ENCODE measurements at places on chromosomes 13 and 19. TPM values are rescaled to one million over a fixed set of nuclear protein-coding genes. Genes with fewer than 3 reads are reported as not detected.

LMTK3 gene
- 8.3 TPM for total RNA-seq

ATP4A gene
- not detected for total RNA-seq

PPM1N gene
- total RNA-seq = 4.7 TPM

THAP8 gene
- total RNA-seq = 0.95 TPM

- no peaks in the 10 kb centered on the region for H3K27me3 ChIP-seq
- H3K36me3 ChIP-seq = no peaks in the 10 kb centered on the region
- peak overlapping the region; percentile 11 for H3K4me3 ChIP-seq
- DNase-seq = peak; percentile 3
- H3K27ac ChIP-seq = no peak overlapping the region
These were observed 5.6 kb downstream of the ZAR1L start for GRCh38 chr13:32309312-32310133.

DNA sequence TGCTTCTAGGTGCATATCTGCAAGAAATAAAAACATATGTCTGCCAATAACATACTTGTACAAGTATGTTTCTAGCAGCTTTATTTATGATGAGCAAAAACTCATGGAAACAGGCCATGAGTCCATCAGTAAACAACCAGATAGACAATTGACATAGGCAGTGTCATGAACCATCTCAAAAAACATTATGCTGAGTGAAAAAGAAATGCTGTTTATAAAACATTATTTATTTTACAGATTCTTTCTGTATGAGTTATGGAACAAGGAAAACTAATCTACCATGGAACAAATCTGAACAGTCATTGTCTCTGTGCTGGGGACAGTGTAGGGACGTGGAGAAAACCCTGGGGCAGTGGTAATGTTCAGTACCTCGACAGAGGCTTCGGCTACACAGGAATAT, 283.9 kb downstream of the UQCRFS1 start:
- no peak for DNase-seq
- no peaks in the 10 kb centered on the region for H3K36me3 ChIP-seq
- no peaks in the 10 kb centered on the region for H3K4me1 ChIP-seq
- no peak overlapping the region for H3K4me3 ChIP-seq
- H3K27me3 ChIP-seq = no peaks in the 10 kb centered on the region

DNA sequence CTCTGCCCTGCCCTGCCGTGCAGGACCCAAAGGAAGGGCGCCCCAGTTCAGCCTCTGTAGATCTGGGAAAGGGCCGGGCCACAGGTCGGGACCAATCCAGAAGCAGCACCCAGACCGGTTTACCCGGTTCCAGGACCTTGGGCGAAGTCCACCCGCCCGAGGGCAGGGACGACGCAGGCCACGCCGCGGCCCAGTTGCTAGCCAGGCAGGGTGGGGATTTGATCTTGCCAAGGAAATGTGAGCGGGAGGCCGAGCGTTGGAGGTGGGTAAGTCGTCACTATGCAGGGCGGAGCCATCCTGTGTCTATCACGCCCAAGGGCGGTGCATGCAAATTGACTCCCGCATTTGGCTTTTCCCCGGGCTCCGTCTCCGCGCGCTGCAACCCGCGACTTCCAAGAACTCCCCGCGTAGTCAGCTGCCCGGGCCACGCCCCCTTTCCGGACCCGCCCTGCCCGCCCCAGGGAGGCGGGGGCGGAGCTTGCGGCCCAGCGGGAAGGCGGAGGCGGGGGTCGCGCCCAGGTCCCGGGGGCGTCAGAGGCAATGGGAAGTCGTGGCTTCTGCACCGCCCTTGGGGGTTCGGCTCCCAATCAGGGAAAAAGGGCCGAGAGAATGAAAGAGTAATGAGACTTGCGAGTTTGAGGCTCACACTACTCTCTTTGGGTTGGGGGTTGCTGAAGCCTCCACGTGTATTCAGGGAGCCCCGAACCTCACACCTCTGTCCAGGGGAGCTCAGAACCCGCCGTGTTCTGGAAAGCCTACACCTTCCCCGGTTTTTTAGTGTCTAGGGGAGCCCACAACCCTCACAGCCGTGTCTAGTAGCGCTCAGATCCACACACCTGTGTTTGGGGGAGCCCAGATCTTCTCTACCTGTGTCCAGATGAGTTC, 12.8 kb downstream of the IER2 start:
- DNase-seq = peak; percentile 100
- peak overlapping the region; percentile 67 for H3K4me3 ChIP-seq
- peaks cover 65% of the 10 kb centered on the region for H3K4me1 ChIP-seq
- H3K27ac ChIP-seq = peak overlapping the region; percentile 97
- H3K36me3 ChIP-seq = no peaks in the 10 kb centered on the region

DNA sequence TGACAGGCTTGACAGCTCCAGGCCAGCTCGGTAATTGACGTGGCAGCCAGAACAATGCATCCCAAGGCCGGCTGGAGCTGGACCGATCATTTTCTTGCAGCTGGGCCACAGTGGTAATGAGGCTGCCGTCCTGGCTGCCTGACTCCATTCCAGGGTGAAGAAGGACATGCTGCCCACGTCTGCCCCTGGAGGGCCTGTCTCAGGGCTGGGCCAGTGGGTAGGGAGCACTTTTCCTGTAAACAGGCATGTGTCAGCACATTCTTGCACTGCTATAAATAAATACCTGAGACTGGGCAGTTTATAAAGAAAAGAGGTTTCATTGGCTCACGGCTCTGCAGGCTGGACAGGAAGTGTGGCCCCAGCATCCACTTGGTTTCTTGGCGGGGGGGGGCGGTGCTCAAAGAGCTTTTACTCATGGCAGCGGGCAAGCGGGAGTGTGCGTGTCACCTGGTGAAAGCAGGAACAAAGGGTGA, 38.1 kb upstream of the KCTD15 start:
- H3K4me3 ChIP-seq = no peak overlapping the region
- peaks cover 12% of the 10 kb centered on the region for H3K27me3 ChIP-seq
- H3K27ac ChIP-seq = no peak overlapping the region
- no peaks in the 10 kb centered on the region for H3K4me1 ChIP-seq
- no peaks in the 10 kb centered on the region for H3K36me3 ChIP-seq
- no peak for DNase-seq

All from PC-3 (cell line).